ENCODE measurements at places on chromosomes 5 and 9.

DNA sequence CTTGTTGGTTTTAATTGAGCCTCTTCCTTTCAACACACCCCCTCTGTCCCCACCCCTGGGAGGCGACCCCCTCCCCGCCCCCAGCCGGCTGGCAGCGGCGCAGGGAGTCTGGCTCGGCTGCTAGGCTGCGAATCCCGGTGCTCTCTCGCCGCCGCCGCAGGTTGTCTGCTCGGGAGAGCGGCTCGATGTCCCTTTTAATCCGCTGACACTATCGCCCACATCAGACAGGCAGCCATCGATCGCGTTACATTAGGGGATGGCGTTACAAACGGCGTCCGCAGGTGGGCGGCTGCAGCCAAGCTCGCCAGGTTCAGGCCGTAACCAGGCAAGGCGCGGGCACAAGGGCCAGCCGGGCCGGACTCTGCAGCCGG, 1.3 kb downstream of the NR2F1-AS1 start:
- no peak for DNase-seq

- DNase-seq: no peak
Observed at GRCh38 chr5:157057459-157058370, 1.2 kb downstream of the HAVCR1 start.

DNA sequence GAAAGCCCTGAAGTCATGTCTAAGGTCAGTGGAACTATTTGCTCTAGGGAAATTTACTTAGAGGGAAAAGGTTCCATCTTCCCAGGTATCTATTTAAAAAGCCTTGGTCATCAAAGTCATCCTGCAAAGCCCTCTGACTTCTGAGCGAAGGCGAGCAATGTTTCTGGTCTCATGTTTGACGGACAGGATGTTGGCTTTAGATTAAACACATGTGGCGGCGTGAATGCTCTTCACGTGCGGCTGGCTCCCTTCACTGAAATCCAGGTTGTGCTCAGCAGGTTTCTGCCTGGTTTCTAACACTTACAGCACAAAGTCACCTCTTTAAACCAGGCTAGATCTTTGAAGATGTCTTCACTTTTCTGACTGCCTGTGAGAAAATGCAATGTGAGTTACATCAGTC, 5.7 kb upstream of the ZBTB34 start:
- no peak for DNase-seq

DNA sequence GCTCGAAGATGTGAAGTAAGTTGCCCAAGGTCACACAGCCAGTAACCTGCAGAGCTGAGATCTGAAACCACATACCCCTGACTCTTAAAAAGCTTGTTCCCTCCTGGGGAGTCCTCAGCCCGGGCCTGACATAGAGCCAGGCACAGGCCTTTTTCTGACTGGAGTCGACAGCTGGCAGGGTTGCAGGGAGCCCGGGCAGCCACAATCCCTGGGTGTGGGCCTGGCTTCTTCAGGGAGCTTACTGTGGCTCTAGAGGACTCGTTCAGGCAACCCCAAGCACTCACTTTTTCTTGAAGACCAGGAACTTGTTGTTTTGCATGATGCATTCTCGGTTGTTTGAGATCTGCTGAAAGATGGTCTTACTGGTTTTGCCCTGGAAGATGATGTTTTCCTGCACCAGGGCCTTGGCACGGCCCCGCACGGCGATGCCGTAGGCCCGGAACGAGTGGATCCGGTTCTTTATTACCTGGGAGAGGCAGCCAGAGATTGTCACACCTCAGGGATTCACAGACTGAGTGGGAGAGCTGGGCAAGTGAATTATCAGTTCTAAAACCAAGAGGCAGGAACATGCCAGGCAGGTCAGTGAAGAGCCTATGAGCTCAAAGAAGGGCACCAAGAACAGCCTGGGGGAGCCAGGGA, 30.0 kb downstream of the POLR1E start:
- DNase-seq: no peak

GRCh38 chr5:131595088-131596033, 39.7 kb downstream of the RAPGEF6 start:
- DNase-seq: no peak

GRCh38 chr9:71830929-71831328, 62.6 kb upstream of the CEMIP2 start:
- DNase-seq: no peak

GRCh38 chr5:14397717-14398116, 183.9 kb upstream of the OTULINL start:
- no peak for DNase-seq

- DNase-seq: no peak
Observed at GRCh38 chr5:135009736-135010501, 24.1 kb downstream of the PITX1 start.

DNA sequence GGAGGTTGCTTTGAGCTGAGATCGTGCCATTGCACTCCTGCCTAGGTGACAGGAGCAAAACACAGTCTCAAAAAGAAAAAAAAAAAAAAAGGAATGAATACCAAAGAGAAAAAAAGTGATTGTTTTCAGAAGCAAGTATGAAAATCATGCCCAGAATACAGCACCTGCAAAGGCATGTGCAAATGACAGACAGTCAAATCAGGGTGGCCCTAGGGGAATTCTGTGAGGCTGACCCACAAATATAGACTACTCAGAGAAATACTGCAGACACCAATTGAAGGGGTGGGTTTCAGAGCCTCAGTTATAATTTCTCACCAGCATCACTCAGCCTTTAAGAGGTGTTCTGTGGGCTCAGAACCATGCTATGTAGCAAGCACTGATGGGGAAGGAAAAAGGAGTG, 28.6 kb downstream of the DCAF12 start:
- no peak for DNase-seq

GRCh38 chr9:104617418-104617817, 586 bp downstream of the OR13C9 start:
- DNase-seq: no peak

DNA sequence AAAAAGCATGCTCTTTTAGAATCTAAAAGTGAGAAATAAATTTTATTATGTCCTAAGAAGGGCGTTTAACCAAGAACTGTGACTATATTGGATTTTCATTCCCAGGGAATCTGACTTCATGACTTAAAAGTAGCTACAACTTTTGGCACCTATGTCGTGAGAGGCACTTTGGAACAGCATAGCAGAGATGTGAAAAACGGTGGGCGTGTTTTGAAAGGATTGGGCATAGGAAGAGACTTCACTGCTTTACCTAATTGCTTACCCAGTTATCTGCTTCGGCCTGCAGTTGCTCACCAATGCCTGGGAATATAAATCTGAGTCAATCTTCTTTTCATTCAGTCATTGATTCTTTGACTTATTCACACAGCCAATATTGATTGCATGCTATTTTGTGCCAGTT, 363.4 kb downstream of the DNAH5 start:
- DNase-seq: no peak

DNA sequence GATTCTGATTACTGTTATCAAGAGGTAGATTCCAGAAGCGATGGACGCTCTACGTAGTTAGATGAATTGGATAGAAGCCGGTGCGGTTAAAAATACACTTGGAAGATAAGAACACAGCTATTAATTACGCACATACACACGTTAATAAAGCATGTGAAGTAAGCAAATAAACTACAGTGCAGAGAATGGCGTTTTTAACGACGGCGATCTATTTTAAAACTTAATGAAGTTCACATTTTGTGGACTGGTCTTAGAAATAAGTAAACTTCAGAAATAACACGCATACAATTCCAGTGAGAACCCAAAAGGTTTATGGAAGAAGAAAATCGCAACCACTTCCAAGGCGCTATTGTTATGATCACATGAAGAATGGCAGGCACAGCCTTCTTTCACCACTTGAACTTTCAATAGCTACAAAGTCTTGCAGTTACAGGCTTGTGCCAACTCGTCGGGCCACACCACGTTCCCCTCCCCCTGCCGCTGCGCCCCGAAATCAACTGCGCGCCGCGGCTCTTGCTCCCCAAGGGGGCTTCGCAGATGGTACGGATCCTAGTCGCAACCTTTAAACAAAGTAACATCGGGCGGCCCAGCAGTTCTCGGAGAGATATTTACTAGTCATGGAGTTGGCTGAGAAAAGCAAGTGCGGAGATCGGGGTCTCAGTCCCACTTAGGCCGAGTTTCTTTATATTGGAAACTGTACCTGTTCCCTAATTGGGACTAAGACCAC, 866 bp upstream of the SEMA6A start:
- DNase-seq: peak; percentile 73

DNA sequence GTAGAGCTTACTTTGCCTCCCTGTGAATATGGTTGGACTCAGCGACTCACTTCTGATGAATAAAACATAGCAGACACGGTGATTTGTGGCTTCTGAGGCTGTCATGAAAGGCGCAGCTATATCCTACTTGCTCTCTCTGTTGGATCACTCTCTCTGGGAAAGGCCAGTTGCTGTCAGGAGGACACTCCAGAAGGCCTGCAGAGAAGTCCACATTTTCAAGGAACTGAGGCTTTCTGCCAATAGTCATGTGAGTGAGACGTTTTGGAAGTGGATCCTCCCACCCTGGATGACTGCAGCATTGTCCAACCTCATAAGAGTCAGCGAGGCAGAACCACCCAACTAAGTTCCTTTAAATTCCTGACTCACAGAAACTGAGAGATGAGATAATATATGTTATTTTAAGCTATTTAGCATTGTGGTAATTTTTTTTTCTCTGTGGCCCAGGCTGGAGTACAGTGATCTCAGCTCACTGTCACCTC, 156.0 kb upstream of the MAST4 start:
- no peak for DNase-seq

GRCh38 chr9:13992138-13993088, 321.5 kb downstream of the NFIB start:
- DNase-seq: no peak
